Stimulated activated CD4-positive, alpha-beta T cell treated with anti-CD3 and anti-CD28 coated beads, Interleukin-12 subunit alpha, Interleukin-12 subunit beta, amount 100 ng/mL, for 48 hours (primary cell): ENCODE measurements at places on chromosomes 12 and 14.

DNA sequence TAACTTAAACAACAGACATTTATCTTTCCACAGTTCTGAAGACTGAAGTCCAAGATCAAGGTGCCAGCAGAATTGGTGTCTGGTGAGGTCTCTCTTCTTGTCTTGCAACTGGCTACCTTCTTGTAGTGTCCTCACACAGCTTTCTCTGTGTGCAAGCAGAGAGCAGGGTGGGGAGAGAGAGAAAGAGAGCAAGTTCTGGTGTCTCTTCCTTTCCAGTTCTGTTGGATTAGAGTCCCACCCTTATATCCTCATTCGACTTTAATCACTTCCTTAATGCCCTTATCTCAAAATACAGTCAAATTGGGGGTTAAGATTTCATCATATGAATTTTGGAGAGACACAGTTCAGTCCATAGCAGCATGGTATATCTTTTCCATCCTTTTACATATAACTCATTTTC lies 40.8 kb downstream of the DYRK2 start:
- DNase-seq: no peak

GRCh38 chr12:53192531-53193021 lies 11.9 kb upstream of the CSAD start:
- DNase-seq: no peak

DNA sequence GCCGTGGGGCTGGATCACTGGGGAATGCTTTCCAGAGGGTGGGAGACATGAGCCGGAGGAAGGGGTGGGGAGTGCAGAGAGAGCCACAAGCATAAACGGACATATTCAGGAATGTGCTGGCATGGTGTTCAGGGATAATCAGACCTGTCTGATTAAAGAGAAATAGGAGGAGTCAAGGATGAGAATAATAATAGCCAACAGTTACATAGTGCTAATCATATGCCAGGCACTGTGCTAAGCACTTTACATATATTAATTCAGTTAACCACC lies 43.7 kb downstream of the LTBP2 start:
- DNase-seq: no peak

GRCh38 chr12:105060715-105061378 lies 23.4 kb downstream of the ALDH1L2 start:
- DNase-seq: no peak

DNA sequence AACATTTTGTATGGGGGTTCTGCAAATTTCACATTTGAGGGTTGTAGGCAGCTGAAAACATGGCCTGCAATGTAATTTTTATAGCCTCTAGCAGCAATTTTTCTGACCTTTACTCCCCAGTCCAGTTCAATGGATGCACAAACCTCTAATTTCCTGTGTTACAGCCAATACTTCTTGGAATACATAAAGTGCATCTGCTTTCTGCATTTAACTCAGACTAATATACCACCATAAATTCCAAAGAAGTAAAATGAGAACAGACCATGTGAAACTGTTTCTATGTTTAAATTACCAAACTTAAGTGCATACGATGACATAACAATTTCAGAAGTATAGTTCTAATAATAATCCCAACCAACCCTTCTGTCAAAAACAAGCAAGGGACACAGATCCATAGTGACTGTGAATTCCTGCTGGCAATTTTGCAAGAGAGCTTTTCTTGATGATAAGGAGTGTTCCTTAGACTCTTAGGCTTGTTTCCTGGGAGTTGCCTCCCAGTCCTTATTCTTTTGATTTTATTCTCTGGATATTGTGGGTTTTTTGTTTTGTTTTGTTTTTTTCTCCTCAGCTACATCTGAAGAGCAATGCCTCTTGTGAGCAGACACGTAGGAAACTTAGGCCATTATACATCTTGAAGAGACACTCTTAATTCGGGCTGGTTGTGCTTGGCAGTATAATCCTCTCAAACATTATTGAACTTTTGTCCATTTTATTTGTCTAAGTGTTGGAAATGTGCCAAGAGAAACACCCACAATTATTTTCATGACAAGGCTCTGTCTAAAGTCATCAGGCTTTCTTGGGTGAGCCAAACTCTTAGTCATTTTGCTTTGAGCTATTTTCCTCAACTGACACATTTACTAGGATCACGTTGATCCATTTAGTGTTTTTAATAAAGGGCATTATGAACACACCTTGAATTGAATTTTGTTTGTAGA lies 51.3 kb upstream of the RERGL start:
- DNase-seq: no peak

- no peak for DNase-seq
Measured at GRCh38 chr14:88612981-88613380, 50.1 kb downstream of the ZC3H14 start.

DNA sequence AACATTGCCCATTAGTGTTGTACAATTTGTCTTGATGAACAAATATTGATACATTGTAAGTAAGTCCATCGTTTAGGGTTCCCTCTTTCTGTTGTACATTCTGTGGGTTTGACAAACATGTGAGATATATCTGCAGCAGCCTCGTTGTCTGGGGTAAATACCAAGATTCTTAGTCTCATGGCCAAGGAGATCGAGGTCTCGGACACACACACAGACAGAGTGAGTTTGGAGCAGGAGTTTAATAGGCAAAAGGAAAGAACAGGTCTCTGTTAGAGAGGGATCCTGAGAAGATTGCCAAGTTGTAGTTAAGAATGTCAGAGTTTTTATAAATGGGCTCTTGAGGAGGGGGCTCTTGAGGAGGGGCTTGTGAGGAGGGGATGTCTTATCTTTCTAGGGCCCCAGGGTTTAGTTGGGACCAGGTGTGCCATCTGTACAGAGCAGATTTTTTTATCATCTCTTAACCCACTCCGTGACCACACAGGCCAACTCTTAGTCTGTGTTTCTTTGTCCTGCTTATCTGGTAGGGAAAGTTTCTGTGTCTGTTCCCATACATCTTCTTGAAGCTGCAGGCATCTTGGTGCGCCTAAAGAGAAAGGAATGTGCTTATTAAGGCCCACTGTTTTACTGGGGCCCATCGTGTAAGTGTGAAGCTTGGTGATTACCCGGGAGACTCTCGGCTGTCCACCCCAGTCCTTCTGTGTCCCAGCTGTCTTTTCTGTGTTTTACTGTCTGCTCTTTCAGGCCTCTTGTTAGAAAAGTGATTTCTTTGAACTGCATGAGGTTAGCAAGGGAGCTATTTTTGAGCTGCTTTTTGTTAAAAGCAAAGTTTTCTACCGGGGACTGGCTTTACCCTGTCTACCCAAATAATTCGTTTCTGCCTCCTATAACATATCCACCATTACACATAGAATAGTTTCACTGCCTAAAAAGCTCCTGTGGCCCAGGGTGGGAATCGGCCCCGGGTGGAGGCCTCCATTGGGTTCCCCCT lies 22.4 kb upstream of the CLEC2D start:
- no peak for DNase-seq

- DNase-seq: no peak
Measured at GRCh38 chr14:57875296-57875695, 9.4 kb upstream of the SLC35F4 start.

DNA sequence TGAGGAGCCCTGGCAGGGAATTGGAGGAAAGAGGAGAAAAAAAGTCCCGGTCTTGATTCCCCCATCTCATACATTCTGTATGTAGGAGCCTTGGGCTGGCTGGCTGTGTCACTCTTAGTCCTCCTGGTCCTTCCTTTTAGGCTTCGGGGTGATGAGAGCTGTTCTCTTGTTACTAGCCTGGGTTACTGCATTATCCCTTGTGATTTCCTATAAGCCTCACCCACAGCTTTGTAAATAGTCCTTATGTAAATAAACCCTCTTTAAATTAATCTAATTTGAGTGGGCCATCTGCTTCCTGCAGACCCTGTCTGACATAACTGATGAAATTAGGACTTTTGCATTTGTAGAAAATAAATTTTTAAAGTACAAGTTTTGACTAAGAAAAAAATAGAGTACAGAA lies 19.2 kb downstream of the DNM1L start:
- no peak for DNase-seq

- DNase-seq: peak; percentile 11
Measured at GRCh38 chr14:35944847-35945246, 118.7 kb downstream of the BRMS1L start.

GRCh38 chr14:97177016-97177415 lies 379.8 kb downstream of the VRK1 start:
- no peak for DNase-seq

GRCh38 chr14:29652571-29652970 lies 275.1 kb downstream of the PRKD1 start:
- no peak for DNase-seq

DNA sequence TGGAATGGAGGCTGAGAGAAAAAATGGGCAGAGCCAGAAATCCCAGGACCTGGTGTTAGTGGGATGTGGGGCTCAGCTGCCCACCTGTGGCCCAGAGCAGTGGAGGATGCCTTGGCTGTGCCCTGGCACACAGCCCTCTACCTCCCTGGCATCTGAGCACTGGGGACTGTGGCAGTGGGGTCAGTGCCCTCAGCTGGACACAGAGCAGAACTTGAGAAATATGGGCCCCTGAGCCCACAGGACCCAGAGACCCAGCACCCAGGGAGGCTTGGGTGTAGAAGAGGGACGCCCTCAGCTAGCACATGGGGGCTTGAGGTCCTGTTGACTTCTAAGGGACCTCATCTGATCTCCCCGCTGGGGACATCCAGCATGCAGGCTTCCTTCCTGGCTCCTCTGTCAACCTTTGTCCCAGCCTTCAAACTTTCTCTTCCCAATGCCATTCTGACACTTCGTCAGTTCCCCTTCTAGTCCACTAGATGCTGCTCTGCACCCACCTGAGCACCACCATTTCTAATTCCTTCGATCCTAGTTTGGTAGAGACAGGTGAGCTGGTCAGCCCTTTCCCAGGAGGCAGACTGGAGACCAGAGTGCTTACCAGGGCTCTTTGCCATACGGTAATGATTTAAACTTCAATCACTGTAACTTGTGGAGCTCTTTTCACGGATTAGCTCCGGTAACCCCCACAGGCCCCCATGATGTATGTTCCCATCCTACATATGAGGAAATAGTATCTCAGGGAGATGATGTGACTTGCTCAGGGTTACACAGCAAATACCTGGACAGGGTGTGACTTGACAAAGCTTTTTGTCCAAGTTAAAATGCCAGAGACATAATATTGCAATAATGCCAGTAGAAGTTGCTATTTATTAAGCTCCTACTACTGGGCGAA lies 143.7 kb downstream of the ASCL4 start:
- no peak for DNase-seq

GRCh38 chr12:121858662-121859572 lies at the start of gene HPD:
Gene HPD, minus strand, starts transcription at chr12:121858859. Its CDS starts 36 bp downstream, at chr12:121858823.
- no peak for DNase-seq

GRCh38 chr12:124434951-124435805 lies 132.2 kb downstream of the NCOR2 start:
- DNase-seq: no peak

DNA sequence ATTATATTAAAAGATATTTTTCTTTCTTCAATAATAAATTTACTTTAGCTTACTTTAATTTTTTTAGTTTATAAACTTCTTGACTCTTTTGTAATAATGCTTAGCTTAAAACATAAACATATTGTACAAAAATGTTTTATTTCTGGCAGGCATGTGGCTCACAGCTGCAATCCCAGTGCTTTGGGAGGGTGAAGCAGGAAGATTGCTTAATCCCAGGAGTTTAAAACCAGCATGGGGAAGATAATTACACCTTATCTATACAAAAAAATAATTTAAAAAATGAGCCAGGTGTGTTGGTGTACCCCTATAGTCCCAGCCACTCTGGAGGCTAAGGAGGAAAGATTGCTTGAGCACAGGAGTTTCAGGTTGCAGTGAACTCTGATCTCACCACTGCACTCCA lies 120.7 kb downstream of the GPHN start:
- DNase-seq: no peak

DNA sequence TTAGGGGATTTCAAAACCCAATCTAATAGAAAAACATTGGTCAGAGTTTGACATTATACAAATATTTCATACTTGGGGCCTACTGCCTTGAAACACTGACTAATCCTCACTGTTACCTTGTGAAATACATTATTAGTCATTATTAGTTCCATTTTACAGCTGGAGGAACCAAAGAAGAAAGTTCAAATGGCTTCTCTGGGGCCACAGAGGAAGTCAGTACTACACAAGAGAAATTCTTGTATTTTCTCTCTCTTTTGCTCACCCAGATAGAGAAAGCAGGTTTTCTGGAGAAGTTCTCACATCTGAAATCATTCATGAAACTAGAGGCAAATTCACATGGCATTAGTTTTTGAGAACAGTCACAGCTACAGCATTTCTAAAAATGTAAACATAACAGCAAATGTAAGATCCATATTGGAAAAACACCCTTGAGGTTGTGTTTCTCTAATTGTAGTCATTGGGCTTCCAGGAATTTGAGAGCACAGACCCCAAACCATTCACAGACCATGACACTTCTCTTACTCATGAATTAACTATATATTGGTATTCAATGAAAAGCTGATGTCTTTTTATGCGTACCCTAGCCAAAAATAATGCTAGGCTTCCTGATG lies 83.0 kb downstream of the LLPH start:
- no peak for DNase-seq
